ENCODE measurements at places on chromosomes 1 and 21.

DNA sequence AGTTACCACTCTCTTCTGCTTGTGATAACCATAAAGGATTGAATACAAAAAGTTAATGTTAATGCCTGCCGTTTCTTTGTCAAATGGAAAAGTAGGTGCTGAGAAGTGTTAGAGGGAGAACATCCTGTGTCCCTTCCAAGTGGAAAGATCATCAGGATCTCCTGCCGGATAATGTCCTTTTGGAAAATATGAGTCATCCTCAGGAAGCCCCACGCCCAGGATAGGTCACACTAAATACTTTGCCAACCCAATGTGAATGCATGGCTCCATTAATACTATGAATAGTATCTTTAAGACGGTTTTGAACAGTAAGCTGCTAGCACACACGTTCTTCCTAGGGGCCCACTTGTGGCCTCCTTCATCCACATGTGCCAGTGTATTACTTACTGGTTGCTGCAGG, 279.5 kb downstream of the ZNF326 start:
- no peak for DNase-seq

- peak; percentile 44 for DNase-seq
Measured at GRCh38 chr1:109880971-109881894, 29.4 kb upstream of the CSF1 start.

GRCh38 chr1:100219883-100220282, 29.8 kb downstream of the DBT start:
- DNase-seq = no peak

DNA sequence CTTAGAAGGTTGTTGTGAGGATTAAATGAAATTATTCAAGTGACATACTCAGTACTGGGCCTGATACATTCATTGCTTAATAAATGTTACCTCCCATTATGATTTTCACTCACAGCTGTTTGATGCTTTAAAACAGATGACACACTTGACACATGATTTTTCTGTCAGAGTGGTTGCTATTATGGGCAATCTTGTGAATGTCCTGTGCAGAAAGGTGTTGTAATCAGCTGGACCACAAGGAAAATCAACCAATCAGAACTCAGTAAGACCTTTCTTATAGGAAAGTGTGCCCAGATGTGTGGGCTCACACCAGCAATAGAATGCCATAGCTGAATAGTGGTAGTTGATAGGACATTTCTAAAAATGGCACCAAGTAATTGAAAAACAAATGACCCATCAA, 23.5 kb downstream of the GJA5 start:
- no peak for DNase-seq

GRCh38 chr1:187848321-187848720, 1019.6 kb downstream of the PLA2G4A start:
- DNase-seq = no peak

- DNase-seq = no peak
Measured at GRCh38 chr21:16353764-16354163, 624.0 kb downstream of the USP25 start.

DNA sequence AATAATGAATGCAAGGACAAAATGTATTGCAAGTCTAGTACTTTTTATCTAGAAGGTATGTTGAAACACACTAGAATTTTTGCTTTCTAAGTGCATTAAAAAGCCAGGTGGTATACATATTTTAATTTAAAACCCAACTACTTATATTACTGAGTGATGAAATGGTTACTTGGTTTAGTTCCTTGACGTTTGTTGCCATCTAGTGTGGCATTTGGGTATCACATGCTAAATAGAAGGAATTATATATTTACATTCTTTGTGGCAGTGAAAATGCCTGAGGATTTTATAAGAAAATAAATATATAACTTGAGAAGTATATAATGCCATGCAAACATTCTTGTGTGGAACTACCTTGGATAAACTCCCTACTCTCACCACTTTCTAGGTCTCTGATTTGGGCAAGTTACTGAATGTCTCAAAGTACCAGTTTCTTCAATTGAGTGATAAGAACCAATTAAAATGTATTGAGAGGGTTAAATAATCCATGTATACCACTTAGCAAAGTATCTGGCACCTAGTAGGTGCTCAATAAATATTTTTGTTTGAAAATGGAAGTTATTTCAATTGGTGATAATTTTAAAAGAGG, 69.6 kb downstream of the SDCCAG8 start:
- no peak for DNase-seq

DNA sequence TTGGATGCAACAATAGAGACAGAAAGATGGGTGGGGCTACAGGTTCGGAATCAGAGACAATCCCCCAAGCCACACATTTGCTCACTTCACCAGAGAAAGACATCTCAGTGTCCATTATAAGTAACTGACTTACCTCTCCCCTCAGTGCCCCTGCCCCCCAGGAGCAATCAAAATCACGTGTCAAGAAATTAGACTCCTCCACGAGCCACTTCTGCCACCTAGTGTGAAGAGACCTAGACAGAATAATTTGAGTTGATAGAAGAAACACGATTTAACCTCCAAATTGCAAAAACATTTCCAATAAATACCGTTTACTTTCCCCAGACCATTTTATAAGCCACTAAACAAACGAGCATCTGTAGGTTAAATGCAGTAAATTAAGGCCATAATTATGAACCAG, 123.2 kb downstream of the SLC30A10 start:
- no peak for DNase-seq

DNA sequence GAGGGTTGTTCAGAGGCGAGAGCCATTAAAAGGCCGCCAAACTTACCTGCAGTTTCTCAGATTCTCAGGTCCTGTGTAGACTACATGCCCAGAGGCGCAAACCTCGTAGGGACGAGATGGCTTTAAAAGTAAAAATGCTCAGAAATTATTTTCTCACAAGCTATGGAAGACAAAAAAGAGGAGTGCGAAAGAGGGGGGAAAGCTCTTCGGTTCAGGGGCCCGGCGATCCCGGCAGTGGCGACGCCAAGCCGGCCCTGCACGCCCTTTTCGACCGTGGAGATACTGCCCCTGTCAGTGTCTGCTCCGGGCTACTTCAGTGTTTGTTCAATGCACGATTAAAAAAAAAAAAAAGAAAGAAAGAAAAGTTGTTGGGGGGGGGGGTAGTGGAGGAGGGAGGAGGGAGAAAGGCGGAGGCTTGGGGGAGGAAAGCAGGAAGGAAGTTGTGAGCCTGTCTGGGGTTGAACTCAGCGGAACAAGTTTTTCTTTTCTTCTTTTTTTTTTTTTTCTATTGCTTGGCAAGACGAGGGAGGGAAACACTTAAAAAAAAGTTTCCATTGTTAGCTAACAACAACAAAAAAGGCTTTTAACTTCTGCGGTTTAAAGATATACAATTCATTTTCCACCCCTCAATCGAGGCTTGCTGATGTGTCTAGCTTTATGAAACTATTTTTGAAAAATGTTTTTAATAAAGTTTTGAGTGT, at the start of gene ITPKB:
ITPKB (minus strand) TSS at position 288 of the 701 bp plus-strand sequence. CDS start 1,824 bp downstream, outside the sequence.
- peak; percentile 81 for DNase-seq

- no peak for DNase-seq
Measured at GRCh38 chr1:92663775-92664174, 121.1 kb downstream of the EVI5 start.

GRCh38 chr21:26389971-26390641, 183.0 kb downstream of the CYYR1 start:
- DNase-seq = no peak

DNA sequence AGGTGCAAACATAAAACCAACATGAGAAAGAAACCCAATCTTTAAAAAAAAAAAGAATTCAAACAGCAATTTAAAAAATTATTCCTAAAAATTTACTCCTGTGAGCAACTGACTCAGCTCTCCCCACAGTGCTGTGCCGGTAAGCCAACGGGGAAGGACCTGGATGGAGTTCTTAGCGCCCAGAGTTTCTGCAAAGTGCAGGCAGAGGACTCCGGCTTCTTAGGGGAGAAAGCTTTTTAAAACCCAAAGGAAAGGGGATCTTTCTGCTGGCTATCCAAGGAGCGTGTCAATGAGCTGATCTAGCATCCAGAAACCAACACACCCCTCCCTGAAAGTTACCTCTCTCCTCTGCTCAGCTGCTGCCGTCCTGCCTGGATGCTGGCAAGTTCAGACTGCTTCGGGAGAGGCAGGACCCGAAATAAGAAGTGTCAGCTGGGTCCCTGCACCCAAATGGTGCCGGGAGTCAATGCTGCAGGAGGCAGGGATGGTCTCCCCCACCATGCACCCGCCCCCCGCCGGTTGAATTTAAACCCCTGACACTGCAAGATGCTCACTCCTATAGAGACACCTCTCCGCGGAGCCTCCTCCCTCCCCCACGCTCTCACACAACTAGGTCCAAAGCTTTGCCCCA, 32.2 kb upstream of the H6PD start:
- DNase-seq = no peak

- no peak for DNase-seq
Measured at GRCh38 chr21:16084776-16085364, 355.1 kb downstream of the USP25 start.

GRCh38 chr1:236167154-236167553, 24.8 kb downstream of the GPR137B start:
- peak; percentile 21 for DNase-seq

- DNase-seq = no peak
Measured at GRCh38 chr1:113905435-113905861, 322 bp downstream of the DCLRE1B start.

DNA sequence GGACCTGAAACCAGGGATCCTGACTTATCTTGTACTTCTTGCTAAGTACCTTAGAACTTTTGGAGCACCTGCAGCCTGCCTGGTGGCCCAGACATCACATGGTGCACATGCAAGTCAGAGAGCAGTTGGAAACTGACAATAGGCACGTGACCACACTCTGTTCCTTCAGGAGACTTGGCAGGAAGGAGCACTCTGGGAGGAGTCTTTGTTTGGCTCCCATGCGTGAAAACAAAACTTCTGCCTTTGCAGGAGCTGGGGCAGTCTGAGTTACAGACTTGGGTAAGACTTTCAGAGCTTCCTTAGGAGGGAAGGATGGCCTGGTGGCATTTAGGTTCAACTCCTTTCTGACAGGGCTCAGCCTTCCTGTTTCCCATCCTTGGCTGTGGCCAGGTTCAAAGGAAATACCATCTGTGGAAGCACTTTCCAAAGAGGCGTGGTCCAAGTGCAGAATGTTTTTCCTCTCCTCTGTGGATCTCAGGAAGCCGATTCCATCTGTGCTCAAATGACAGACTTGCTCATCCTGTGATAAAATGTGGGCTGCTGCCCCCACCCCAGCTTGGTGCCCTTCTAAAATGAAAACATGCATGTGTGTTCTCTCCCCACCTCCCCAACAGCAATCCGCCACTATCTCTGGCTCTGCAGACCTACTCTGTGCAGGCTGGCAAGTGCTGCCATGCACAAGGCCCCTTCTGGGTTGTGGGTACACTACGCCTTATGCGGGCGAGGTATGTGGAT, 14.1 kb upstream of the ZNF436 start:
- no peak for DNase-seq

GRCh38 chr21:44354001-44354405, 582 bp downstream of the TRPM2 start:
- DNase-seq = no peak

DNA sequence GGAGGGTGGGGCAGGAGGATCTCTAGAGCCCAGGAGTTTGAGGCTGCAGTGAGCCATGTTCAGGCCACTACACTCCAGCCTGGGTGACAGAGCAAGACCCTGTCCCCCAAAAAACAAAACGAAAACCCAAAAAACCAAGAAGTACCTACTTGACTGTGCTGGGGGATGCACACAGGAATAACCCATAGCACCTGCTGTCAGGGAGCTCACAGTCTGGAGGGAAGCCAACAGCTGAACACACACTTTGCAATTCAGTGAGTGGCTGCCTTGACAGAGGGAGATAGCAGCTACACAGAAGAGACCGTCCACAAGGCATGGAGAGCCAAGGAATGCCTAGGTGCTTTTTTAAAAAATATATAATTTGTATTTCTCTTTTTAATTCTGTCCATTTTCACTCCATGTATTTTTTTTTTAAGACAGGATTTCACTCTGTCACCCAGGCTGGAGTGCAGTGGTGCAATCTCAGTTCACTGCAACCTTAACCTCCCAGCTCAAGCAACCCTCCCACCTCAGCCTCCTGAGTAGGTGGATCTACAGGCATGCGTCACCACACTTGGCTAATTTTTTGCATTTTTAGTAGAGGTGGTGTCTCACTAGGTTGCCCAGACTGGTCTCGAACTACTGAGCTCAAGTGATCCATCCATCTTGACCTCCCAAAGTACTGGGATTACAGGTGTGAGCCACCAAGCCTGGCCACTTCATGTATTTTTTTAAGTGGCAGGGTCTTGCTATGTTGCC, 68.7 kb downstream of the NID1 start:
- no peak for DNase-seq

DNA sequence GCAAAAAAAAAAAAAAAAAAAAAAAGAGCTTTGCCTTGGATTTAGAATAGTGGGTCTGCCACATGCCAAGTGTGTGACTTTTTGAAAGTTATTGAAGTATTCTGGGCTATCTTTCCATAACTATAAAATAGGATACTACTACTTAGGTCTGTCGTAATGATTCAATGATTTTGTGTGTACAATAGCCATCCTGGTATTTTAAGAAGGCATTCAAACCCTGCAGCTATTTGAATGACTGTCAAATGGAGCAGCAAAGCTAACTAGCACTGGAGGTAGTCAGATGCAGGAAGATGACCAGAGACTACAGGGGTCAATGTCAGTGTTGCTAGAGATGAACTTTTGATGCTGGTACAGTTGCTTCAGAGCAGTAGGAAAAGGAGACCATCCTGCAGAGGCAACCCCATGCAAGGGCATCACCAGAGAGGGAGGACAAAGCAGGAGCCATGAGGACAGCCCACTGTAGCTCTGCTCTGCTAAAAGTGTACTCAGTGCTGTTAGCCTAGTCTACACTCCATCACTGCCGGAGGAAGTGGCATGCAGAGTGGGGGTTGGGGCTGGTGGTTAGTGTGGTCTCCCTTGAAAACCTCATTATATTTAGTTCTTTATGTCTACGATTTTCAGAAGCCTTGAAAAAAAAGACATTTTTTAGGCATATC, 29.0 kb downstream of the DUSP10 start:
- peak; percentile 81 for DNase-seq

GRCh38 chr1:164337885-164338284, 221.1 kb upstream of the PBX1 start:
- no peak for DNase-seq

- DNase-seq = no peak
Measured at GRCh38 chr21:46207920-46208591, 20.5 kb downstream of the LSS start.
